Activated CD8-positive, alpha-beta T cell treated with anti-CD3 and anti-CD28 coated beads, Interleukin-2, amount 10 ng/mL, durations not matched to agents 7 days and 5 days (primary cell): ENCODE measurements at places on chromosomes 11 and 22. TPM values are rescaled to one million over a fixed set of nuclear protein-coding genes. Genes with fewer than 3 reads are reported as not detected.

ME3 gene
- 0.66 TPM for total RNA-seq

OR52I2 gene
- not detected for total RNA-seq

PHETA2 gene
- 1.6 TPM for total RNA-seq

C22orf42 gene
- total RNA-seq, result not detected

WT1 gene
- not detected for total RNA-seq

ST14 gene
- total RNA-seq, result not detected

NCF4 gene
- total RNA-seq, result 48.2 TPM

SCO2 gene
- total RNA-seq, result 13.9 TPM

PGA3 gene
- total RNA-seq, result not detected

SYT13 gene
- not detected for total RNA-seq

APOBEC3H gene
- total RNA-seq, result 82.8 TPM

DNA sequence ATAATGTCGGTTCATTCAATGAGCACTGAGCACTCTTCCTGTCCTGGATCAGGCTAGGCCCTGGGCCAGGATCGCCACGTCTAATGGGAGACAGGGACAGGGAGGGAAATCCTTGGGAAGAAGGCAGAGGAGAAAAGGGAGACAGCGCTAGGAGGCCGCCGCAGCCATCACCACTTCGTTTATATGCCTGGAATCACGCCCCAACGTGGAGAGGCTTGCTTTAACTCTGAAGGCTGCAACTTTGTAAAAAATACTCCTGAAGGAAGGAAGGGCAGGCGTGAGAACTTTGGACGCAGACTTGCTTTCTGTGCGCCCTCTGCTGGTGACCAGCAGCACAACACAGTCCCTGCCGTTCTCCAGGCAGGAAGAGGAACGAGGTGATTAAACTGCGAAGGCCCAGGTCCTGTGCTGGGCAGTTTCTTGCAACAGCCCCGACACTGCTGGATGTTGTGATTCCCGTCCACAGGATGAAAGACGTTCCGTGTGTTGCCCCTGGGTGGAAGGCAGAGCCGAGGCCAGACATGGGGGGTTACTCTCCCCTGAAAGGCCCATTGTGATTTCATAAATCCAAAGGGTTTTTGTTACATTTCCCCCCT lies 22.1 kb downstream of the RIBC2 start:
- no peaks in the 10 kb centered on the region for H3K27me3 ChIP-seq
- H3K4me3 ChIP-seq, result no peak overlapping the region
- peak; percentile 85 for DNase-seq
- no peaks in the 10 kb centered on the region for H3K36me3 ChIP-seq
- H3K4me1 ChIP-seq, result peaks cover 13% of the 10 kb centered on the region
- peak overlapping the region; percentile 63 for H3K27ac ChIP-seq

GRCh38 chr11:27194976-27195375 lies 154.4 kb downstream of the BBOX1 start:
- no peak overlapping the region for H3K27ac ChIP-seq
- H3K36me3 ChIP-seq, result no peaks in the 10 kb centered on the region
- H3K27me3 ChIP-seq, result peaks cover 6% of the 10 kb centered on the region
- DNase-seq, result no peak
- H3K4me1 ChIP-seq, result no peaks in the 10 kb centered on the region

GRCh38 chr11:101913656-101914055 lies 1.2 kb upstream of the CEP126 start:
- no peaks in the 10 kb centered on the region for H3K36me3 ChIP-seq
- H3K4me1 ChIP-seq, result peaks cover 22% of the 10 kb centered on the region
- peaks cover 3% of the 10 kb centered on the region for H3K27me3 ChIP-seq
- H3K27ac ChIP-seq, result no peak overlapping the region

DNA sequence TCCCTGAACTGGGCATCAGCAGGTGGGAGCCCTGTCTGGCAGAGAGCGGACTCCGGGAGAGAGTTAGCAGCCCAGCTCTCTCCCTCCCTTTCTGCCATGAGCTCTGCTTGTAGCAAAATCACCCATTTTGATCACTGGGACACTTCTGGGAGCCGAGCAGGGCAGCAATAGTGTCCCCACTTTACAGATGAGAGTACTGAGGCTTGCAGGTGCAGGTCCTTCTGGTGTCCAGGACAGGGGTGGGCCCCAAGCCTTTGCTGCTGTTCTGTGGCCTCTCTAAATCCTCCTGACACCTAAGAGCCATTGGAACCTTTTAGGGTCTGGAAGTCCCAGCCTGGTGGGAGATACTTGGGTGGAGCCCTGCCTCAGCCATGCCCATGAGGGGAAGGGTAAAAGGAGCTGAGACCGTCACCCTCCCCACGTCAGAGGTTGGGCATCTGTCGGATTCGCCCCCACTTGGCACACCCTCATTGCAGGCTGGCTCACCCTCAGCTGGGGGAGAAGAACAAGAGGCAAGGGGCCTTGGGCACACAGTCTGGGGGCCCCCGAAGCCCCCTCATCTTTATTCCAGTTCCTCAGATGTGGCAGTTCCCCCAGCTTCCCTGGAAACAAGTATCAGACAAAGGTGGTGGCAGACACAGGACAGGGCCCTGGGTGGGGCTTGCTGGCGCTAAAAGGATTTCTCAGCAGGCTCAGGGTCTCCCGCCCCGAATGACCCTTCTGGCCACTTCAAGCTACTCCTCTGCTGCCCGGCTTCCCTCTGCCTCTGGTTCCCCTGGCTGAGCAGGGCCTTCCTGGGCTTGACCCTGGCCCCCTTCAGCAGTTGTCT lies 4.5 kb downstream of the RIN1 start:
- peaks cover 4% of the 10 kb centered on the region for H3K36me3 ChIP-seq
- no peak for DNase-seq
- no peak overlapping the region for H3K4me3 ChIP-seq
- H3K4me1 ChIP-seq, result peaks cover 40% of the 10 kb centered on the region
- no peaks in the 10 kb centered on the region for H3K27me3 ChIP-seq
- H3K27ac ChIP-seq, result no peak overlapping the region

DNA sequence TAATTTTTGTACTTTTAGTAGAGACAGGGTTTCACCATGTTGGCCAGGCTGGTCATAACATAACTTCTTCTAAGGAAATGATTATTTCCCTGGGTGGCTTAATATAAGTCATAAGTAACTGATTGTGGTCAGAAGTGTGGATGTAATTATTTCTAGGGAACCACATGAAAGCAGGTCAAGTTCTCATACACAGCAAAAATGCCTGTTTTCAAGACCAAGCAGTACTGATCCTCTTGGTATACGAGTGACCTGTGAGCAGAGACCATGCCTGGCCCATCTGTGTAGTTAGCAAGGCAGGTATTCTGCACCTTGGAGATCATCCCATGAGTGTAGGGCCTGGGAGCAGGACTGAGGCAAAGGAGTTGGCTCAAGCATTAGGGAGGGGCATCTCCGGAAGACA lies 32.5 kb upstream of the NUCB2 start:
- H3K36me3 ChIP-seq, result no peaks in the 10 kb centered on the region
- H3K27me3 ChIP-seq, result peaks cover 22% of the 10 kb centered on the region
- no peak overlapping the region for H3K27ac ChIP-seq
- H3K4me3 ChIP-seq, result no peak overlapping the region
- no peak for DNase-seq

GRCh38 chr11:68010090-68011041 lies at the start of gene ALDH3B1:
Gene ALDH3B1 (plus strand): TSS chr11:68010327. CDS start chr11:68015298, 4,971 bp downstream.
- DNase-seq, result no peak
- no peak within 1 kb of the TSS for H3K4me3 ChIP-seq
- no peaks in the 10 kb centered on the region for H3K36me3 ChIP-seq
- H3K27ac ChIP-seq, result peak within 1 kb of the TSS; percentile 49

DNA sequence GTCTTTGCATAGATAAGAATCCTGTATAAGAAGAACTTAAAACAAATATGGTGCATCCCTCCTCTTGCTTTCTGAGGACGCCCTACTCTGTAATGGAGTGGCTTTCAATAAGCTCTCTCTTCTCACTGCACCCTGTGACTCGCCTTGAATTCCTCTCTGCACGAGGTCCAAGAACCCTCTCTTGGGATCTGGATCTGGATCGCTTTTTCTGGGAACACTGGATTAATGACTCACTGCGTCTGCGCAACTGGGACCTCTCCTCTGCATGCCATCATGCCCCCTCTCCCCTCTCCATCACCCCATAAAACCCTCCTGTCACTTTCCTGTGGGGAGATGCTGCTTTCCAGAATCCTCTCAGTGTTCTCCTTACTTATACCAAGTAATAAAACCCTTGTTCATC lies 15.1 kb upstream of the CABP2 start:
- DNase-seq, result no peak
- peaks cover 5% of the 10 kb centered on the region for H3K36me3 ChIP-seq
- no peaks in the 10 kb centered on the region for H3K4me1 ChIP-seq
- no peak overlapping the region for H3K27ac ChIP-seq

- DNase-seq, result no peak
- H3K36me3 ChIP-seq, result peaks cover 35% of the 10 kb centered on the region
These were observed 15.4 kb downstream of the GGA1 start for GRCh38 chr22:37624017-37624365.

DNA sequence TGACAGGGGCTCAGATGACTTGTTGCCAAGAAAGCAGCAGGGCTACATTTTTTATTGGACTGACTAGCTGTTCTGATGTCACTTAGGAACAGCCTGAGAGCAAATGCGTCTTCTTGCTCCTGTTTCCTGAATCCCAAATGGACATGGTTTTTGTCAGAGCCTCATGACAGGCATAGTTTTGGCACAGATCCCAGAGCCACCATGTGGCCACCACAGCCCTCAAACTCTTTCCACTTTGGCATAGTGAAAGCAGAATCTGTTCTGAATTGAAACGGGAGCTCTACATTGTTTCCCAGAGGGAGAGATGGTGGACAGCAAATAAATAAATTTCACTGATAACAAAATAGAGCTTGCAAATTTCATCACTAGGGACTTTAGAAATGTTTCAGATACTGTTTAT lies 222.2 kb downstream of the C11orf87 start:
- H3K4me1 ChIP-seq, result no peaks in the 10 kb centered on the region
- H3K4me3 ChIP-seq, result no peak overlapping the region
- no peaks in the 10 kb centered on the region for H3K36me3 ChIP-seq
- no peak overlapping the region for H3K27ac ChIP-seq
- DNase-seq, result no peak

GRCh38 chr11:104565583-104565961 lies 332.7 kb downstream of the CASP12 start:
- no peaks in the 10 kb centered on the region for H3K36me3 ChIP-seq
- H3K4me3 ChIP-seq, result no peak overlapping the region
- no peak overlapping the region for H3K27ac ChIP-seq
- no peaks in the 10 kb centered on the region for H3K4me1 ChIP-seq

DNA sequence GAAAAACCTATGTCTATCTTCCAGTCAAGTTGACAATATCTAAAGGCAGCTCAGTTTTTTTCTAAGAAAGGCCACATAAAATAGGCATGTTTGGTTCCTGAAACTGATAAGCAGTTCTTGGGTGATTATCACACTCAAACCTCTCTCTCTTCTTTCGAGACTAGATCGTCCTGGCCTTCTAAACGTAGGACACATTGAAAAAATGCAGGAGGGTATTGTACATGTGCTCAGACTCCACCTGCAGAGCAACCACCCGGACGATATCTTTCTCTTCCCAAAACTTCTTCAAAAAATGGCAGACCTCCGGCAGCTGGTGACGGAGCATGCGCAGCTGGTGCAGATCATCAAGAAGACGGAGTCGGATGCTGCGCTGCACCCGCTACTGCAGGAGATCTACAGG lies 15.1 kb downstream of the CDPF1 start:
- no peak overlapping the region for H3K27ac ChIP-seq
- H3K27me3 ChIP-seq, result no peaks in the 10 kb centered on the region
- DNase-seq, result no peak
- peaks cover 13% of the 10 kb centered on the region for H3K4me1 ChIP-seq
- no peak overlapping the region for H3K4me3 ChIP-seq

DNA sequence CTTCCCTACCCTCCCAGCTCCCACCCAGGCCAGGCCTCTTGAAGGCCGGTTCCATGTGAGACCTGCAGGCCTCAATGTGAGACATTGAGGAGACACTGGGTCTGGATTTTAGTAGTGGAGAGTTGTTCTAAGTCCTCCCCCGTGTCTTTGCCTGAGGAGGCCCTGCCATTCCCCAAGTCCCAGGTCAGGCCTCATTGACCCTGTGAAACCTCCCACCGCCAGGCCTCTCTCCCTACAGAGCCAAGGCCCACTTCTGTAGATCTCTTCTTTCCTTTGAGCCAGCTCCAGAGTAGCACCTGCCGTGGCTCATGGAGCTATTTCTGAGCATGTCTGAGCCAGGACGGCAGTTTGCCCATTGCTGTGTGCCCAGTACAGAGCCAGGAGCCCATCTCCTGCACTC lies 1419.6 kb downstream of the TBC1D22A start:
- no peak overlapping the region for H3K4me3 ChIP-seq
- DNase-seq, result no peak
- H3K27ac ChIP-seq, result no peak overlapping the region
- no peaks in the 10 kb centered on the region for H3K36me3 ChIP-seq
- H3K4me1 ChIP-seq, result peaks cover 10% of the 10 kb centered on the region

DNA sequence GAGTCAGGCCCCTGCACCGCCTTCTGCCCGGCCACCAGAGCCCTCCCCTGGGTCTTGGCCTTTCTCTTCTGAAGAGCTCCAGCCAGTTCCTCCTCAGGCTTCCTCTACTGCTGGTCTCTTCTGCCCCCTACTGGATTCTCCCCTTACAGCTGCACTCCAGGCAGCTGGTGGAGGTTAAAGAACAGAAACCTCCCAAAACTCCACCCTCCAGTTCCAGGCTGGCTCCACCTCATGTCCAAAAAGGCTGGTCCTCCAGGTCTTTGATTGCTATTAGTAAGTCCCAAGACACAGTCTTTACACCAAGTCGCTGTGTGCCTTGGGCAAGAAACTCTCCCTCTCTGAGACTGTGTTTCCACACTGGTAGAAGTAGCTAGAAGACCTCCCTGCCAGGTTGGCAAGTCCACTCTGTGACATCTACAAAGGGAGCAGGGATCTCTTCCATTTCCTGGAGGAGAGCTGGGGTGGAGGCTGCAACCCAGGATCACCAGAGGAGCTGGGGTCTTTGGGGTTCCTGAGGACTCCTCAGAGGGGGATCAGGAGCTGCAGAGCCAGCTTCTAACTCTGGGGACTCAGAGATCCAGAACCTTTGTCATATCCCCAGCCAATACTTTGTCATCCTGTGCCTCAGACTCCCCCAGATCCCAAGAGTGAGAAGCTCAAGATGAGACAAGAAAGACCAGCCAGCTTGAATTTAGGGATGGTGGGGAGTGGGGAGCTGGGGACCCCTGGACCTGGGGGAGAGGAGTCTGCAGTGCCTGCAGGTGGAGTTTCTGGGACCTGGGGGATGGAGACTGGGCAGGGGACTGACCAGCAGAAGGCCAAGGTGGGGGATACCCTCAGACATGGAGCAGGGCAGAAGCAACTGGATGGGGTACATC lies 3.4 kb upstream of the IGLL5 start:
- DNase-seq, result peak; percentile 85
- H3K4me3 ChIP-seq, result no peak overlapping the region
- H3K27ac ChIP-seq, result no peak overlapping the region
- peaks cover 28% of the 10 kb centered on the region for H3K27me3 ChIP-seq
- H3K36me3 ChIP-seq, result no peaks in the 10 kb centered on the region

- no peak overlapping the region for H3K4me3 ChIP-seq
- H3K27me3 ChIP-seq, result no peaks in the 10 kb centered on the region
- DNase-seq, result no peak
- H3K27ac ChIP-seq, result peak overlapping the region; percentile 85
- H3K4me1 ChIP-seq, result peaks cover 70% of the 10 kb centered on the region
These were observed 18.3 kb downstream of the SUN2 start for GRCh38 chr22:38737302-38738060.

- H3K36me3 ChIP-seq, result peaks cover 30% of the 10 kb centered on the region
- peaks cover 67% of the 10 kb centered on the region for H3K4me1 ChIP-seq
- peak overlapping the region; percentile 91 for H3K27ac ChIP-seq
- no peak for DNase-seq
- H3K4me3 ChIP-seq, result no peak overlapping the region
- H3K27me3 ChIP-seq, result no peaks in the 10 kb centered on the region
These were observed 13.3 kb upstream of the SH3BP1 start for GRCh38 chr22:37626144-37626543.
